ENCODE measurements at places on chromosomes 2 and 18. TPM values are rescaled to one million over a fixed set of nuclear protein-coding genes. Genes with fewer than 3 reads are reported as not detected.

Gene ACVR1C
- total RNA-seq: 0.19 TPM

- no peak for DNase-seq
Observed at GRCh38 chr2:185658750-185659149, 79.9 kb upstream of the FSIP2 start.

DNA sequence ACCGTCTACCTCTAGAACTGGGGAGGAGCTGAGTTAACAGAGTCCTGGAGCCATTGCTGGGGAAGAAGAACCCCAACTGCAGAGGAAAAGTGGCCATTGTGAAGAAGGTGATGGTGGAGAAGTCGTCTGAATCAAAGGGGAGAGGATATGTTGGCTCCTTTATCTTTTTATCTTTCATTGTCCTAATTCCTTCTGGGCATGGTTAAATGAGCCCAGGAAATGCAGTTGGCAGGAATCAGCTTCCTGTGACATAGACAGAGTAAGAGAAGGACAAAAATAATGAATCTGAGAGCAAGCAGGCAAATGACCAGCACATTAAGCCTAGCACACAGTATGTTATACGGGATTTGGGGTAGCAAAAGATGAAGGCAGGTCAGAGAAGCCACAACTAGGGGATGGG, 16.0 kb upstream of the ACTR3 start:
- no peak for DNase-seq

Gene ACTG2
- total RNA-seq: 4,458 TPM
